ENCODE measurements at places on chromosomes 16 and 17.

DNA sequence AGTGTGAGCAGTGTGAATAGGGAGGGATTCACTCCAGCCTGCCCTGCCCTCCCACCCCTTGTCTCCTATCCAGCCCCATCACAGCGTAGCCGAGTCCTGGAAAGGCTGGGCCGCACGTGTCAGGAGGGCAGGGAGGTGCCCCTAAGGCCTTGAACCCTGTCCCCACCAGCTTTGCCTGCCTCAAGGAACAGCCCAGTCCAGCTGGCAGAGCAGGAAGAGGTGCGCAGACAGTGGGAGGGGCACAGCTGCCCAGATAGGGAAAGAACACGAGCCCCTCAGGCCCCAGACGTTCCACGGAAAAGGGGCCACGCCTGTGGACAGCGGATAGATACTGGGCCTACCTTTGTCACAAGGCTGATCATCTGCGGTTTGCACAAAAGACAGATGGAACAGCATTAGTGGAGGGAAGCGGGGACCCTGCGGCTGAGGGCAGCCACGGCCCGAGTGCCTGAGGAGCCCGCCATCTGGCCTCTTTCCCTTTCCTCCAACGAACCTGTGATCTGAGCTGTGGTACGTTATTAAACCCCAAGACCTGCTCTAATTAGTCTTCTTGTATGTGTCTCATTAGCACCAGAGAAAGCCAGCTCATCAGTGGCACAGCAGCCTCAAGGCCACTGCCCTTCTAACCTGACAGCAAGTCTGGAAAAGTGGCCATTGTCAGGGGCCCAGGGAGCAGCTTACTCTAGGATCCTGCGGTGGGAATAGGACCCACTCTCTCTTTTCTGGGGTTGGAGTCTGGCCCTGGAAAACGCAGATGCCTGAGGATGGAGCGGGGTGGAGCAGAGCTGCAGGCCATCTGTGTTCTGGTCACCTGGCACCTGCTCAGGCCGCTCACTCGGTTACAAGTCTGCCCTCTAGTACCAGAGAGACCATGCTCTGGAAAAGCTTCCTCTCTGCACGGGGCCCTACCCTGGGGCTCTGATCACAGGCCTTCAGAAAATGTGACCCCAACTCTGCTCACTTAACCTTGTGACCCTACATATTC lies 16.3 kb downstream of the MPP3 start:
- DNase-seq = no peak

GRCh38 chr17:78147315-78147998 lies 1.3 kb downstream of the C17orf99 start:
- no peak for DNase-seq

DNA sequence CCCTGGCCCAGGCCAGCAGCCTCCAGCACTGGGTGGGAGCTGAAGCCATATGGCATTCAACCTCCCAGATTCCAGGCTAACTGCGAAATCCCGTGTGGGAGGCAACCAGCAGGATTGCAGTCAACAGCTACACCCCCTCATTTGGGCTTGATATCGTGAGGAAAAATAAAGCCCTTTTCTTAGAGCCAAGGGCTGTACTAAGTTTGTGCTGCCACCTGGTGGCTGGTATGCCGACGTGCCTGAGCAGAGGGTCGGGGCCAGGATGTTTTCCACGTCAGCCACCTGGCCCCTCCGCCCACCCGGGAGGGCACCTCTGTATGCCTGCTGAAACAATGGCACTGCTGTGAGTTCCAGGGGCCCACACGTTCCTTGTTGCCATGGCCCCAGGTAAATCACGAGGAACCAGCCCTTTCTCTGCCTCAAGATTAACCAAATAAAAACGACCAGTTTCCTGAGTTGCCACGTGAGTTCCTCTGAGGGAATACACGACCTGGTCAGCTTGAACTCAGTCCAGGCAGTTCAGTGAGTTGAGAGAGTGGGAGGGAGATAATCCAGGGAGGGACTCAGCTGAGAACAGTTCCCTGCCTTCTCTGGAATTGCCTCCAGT lies 9.0 kb downstream of the TMEM98 start:
- peak; percentile 41 for DNase-seq

DNA sequence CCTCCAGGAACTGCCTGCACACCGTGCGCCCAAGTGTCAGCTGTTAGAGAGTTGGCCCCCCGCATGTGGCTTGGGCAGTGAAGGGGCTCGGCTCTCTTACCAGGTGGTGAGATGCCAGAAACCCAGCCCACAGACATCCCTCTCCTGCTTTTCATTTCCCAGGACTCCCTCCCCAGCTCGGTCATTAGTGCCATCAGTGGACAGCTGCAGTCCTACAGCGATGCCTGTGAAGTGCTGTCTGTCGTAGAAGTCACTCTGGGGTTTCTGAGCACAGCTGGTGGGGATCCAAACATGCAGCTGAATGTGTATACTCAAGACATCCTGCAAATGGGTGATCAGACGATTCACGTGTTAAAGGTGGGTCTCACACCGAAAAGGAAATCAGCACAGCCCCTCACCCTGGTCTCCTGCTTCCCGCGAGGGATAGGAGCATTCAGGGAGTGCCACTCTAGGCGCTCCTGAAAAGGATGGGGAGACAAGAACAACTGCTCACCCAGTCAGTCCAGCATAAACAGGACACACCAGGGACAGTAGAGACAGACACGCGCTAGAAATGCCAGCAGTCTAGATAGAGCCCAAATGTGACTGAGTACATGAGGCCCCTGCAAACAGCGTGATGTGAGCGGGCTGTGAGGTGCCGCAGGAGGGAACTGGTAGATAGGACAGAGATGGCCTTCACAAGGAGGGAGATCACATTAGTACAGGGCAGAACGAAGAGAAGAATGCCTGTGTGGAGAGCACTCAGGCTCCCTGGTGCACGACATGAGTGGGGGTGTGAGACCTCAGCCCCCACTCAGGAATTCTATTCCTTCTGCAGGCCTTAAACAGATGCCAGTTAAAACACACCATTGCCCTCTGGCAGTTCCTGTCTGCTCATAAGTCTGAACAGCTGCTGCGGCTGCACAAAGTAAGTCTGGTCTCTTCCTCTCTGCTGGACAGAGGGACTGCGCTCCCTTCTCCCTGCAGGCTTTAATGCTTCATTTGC lies 25.7 kb upstream of the ENDOV start:
- no peak for DNase-seq

DNA sequence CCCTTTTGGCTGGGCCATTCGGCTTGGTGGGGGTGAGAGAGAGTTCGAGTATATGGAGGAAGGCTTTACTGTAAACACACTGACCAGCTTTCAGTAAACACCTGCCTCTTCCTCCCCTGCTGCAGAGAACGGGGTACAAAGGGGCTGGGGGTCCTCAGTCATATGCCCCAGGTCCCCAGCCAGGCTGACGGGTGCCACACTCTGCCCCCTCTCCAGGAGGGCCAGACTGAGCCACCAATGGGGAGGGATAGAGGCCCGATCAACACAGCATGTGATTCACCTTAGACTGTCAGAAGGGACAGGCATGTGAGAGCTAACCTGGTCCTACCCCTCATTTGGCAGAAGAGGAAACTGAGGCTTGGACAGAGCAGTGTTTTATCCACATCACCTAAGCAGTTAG lies 13.0 kb downstream of the NHERF1 start:
- no peak for DNase-seq

DNA sequence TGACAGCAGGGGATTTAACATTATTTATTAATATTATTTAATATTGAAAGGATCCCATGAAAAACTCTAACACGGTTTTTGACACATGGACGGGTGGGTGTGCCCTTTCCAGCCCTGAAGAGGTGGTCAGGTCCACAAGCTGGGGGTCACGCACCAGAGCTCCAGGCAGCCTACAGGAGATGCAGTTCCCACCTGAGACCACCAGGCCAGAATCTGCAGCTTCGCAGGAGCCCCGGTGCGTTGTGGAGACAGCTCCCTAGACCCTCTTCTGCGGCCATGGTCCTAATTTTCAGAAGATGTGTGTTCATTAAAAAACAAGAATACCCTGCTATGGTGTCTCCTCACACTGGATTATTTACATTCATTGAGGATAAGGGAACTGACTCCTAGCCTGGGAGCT lies 331.1 kb downstream of the C16orf95 start:
- no peak for DNase-seq

- DNase-seq = no peak
These were observed 19.7 kb upstream of the ARHGAP17 start for GRCh38 chr16:25034911-25035310.

DNA sequence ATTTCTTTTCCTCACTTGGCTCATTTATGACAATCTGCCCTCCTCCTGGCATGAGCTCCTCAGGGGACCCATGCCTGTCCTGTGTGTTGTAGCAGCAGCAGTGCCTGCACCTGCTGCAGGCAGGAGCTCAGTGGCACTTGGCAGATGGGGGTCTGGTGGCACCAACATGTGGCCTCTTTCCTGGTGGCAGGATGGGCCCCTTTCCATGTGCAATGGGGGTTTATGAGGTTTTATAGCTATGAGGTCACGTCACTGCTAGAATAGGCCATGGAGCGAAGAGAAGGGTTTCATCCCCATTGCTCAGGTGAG lies 7.0 kb downstream of the ADCY7 start:
- DNase-seq = no peak
